ENCODE measurements at places on chromosomes 12 and 14.

GRCh38 chr12:131380965-131381705, 329.8 kb upstream of the SFSWAP start:
- DNase-seq, result no peak

GRCh38 chr12:70657616-70658286, 20.5 kb upstream of the PTPRB start:
- no peak for DNase-seq

- no peak for DNase-seq
Observed at GRCh38 chr12:6340745-6341416, 995 bp downstream of the TNFRSF1A start.

DNA sequence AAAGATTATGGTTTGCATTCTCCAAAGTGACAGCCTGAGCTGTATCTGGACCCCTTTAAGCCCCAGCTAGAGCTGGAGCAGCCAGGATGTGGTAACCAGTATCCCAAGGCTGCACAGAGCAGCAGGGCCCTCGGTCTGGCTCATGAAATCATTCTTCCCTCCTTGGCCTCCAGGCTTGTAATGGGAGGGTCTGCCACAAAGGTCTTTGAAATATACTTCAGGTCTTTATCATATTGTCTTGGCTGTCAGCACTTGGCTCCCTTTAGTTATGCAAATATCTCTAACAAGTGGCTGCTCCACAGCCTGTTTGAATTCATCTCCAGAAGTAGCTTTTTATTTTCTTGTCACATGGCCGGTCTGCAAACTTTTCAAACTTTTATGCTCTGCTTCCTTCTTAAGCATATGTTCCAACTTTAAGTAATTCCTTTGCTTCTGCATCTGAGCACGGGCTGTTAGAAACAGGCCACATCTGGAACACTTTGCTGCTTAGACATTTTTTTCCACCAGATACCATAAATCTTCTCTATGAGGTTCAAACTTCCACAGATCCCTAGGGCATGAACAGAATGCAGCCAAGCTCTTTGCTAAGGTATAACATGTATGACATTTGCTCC, 663.4 kb upstream of the MIS18BP1 start:
- no peak for DNase-seq

DNA sequence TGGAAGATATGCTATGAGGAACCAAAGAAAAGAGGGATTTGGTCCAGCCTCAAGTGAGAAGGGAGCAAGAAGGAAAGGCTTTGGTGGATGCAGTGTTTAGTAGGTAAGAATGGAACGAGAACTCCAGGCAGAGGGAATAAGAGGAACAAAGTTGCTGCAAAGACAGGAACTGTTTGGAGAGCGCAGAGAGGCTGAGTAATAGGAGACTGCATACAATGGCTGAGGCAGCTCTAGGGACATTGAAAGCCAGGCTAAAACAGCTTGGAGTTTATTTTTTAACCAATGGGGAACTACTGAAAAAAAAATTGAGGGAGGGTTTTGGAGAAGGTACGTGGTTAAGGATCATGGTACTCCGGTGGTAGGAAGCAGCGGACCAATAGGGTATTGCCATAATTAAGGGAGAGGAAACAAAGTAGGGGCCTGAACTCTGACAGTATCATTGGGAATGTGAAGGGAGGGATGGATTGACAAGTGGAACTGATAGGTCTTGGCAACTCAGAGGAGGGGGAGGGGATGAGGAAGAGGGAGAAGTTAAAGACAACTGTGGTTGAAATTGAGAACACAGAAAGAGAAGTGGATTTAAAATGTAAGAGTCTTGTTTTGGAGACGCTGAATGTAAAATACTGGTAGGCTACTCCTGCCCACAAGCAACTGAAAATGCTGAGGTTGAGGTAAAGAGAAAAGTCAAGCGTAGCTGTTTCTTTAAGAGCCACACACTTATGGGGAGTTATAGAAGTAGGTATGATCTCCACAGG, 4.8 kb downstream of the ASCL4 start:
- peak; percentile 30 for DNase-seq

DNA sequence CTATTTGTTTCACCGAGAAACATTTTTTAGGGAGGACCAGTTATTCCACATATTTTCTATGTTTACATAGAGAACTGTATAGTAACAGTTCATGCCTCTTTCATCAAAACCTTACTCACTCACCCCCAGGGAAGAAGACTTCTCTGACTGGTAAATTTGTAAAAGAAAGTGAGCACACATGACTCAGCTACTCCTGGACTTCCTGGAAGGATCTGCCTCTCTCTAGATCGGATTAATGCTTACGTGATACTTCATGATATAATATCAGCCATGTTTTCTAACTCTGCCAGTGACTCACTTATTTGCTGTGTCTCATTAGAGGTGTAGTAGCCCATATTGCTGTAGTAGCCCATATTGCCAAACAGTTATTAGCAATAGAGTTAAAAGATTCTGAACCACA, 494.3 kb upstream of the ATXN7L3B start:
- no peak for DNase-seq

DNA sequence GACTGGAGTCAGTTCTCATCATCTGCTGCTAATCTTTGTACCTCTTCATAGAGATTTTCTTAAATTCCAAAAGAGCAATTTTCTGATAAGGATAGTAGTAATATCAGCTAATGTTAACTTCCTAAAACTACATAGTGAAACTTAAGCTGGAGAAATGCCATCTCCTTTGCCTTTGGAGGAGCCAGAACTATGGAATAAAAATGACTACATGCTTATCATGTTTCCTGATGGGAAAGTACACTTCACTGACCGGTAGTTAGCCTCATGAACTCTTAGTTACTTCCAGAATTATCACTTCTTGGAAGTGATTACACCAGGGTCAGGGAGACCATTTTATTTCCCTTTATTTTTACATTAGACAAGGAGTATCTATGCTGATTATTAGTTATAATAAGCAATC, 1222.1 kb upstream of the TMEM132C start:
- no peak for DNase-seq

- DNase-seq, result no peak
Observed at GRCh38 chr14:77654001-77654441, 37.6 kb upstream of the SPTLC2 start.

DNA sequence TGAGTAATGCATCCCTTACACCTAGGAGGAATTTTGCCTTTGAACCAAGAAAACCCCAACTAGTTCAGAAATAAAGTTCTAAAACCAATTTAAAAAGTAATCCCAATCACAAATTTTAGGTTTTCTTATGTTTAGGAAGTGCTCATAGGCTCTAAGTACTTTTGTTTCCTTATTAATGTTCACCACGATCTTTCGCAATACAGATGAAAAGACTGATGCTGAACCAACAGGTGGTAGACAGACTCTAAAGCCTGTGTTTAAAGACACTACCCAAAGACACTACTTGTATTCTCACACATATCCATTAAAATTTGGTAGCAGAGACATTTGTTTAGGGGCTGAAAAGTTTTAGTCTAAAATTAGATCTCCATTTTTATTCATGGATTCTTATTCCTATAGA, 10.6 kb upstream of the PHLDA1 start:
- DNase-seq, result no peak

GRCh38 chr14:59772233-59772632, 98.3 kb downstream of the RTN1 start:
- DNase-seq, result no peak

DNA sequence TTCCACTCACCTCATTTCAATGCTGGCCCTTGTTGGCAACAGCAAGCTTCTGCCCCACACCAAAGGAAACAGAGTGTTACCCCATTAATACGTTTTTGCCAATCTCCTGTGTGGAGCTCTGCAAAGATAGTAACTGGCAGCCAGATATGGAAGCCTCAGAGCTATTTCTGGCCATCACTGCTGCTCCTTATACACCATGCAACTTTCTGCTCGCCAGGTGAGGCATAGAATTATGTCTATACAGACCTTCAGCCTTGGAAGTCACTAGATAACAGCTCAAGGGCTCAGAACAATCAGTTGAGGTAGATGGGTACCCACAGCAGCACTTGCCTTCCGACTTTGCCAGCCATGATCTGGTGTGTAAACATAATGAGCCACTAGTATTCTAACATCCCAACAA, 214.8 kb upstream of the ALG10B start:
- DNase-seq, result no peak

DNA sequence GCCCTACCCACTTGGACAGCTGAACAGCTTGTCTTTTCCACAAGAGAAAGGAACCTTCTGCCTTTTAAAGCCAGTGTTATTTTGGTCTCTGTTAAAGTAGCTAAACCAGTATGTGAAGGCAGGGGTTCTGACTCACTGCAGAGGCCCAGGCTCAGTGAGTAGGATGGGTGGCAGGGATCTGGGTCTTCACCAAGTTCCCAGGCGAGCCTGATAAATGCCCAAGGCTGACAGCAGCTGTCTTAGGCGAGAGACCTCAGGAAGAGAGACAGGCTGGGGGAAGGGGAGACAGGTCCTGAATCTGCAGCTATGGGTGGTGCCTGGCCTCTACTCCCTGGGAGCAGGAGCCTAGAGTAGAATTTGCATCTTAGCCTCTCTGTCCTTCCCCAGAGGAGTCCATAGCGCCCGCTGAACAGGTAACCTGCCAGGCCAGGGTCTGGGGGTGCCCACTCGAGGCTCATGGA, 18.1 kb upstream of the KIF26A start:
- DNase-seq, result no peak

DNA sequence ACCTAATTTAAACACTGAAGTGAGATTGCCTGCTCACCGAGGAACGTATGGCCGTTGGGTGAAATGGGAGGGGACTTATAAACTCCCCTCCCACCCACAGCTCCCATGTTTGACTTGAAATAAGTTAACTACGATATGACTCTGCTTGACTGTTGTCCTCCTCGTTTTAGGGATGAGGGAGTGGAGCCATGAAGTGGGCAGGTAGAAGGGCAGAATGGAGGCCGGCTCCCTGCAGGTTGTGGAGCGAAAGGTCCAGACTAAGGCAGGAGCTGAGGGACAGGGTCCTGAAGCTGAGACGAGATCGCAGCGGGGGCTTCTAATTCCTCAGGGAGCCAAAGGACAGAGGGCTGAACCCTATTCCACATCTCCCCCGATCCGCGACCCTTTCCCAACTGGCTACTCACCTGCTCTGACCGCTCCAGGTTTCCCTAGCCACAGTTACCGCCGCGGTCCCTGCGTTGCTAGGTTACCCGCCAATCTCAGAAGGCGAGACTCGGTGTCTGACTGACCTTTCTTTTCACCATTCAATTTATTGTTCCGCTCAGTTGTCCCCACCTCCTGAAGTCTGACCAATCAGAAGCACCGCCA, 577 bp upstream of the TPCN1 start:
- no peak for DNase-seq

DNA sequence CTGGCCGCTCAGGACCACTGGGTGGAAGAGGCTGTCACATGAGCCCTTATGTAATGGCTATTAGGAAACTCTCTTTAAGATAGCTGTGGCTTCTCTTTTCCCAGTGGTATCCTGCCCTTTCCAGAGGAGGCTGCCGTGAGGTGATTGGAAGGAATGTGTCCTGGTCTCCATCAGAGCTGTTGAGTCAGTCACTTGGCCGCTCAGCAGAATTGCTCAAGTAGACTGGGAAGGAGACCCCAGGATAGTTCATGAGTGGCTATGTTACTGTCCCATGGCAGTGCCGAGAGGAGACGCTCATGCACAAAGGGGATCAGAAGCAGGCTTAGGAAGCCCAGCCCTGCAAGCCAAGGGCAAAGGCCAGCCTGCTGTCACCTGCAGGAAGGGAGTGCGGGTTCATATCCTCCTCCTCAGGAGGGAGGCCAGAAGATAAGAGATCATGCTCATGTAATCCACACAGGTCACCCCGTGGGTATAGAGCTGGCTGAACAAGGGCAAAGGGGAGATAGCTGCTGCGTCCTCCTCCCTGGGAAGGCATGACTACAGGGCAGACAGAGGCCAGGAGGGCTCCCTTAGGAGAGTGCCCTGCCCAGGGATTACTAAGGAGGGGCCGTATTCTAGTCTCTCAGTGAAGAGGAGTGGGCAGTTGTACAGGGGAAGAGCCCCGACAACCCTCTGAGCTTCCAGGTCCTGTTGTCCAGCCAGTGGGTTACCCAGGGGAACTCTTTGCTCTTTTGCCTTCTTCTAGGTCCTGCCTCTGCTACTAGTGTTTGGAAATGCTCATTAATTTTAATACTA, 137.0 kb upstream of the MAX start:
- DNase-seq, result no peak

- DNase-seq, result no peak
Observed at GRCh38 chr12:27488479-27488878, 35.5 kb upstream of the PPFIBP1 start.

- DNase-seq, result no peak
Observed at GRCh38 chr14:102514987-102515733, 5.6 kb upstream of the ANKRD9 start.

DNA sequence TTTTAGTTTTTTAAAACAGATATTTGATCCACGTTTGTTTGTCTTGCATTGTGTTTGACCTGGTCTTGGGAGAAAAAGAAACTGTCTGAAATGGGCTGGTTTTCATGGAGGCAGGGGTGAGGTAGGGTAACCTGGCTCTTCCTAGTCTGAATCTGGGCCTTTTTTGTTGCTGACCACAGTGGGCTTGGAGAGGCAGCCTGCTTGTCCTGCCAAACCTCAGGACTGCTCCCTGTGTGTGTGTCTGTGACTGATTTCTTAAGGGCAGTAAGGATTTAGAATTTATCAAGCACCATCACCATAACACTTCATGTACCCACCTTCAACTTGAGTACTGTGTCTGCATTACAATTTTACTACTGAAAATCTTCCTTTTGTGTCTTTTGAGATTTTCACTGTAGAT, 28.5 kb downstream of the DAAM1 start:
- no peak for DNase-seq

DNA sequence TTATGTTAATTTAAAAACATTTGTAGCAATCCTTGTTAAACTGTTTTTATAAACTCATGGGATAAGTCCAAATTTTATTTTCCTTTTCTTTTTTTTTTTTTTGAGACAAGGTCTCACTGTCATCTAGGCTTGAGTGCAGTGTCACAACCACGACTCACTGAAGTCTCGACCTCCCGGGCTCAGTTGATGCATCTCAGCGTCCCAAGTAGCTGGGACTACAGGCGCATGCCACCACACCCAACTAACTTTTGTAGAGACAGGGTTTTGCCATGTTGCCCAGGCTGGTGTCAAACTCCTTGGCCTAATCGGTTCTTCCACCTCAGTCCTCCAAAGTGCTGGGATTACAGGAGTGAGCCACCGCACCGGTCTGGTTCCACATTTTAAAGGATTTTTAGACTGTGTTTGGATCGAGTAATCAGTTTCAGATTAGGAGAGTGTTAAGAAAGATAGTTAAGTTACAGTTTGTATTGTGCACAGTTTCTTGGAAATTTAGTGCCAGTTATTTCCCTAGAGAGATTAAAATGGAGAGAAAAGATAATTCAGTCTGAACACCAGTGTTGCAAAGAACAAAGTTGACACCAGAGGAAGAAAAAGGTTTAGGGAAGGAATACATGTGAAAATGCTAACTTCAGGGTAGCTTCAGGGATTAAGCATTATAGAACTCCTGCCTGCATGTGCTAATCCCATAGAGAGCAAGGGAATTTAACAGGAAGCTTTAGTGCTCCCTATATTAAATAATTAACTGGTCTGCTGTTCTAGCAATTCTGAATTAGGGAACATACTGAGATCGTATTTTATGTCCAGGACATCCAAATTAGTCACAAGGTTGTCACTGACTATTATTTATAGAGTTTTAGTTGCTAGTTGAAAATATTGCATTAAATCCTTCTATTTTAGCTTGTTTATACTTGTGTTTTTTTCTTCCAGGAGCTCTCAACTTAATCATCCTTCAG, 10.1 kb downstream of the RAP1B start:
- DNase-seq, result no peak
